Left forelimb (tissue), 1 donor: ENCODE measurements at places on chromosomes 1 and 21.

DNA sequence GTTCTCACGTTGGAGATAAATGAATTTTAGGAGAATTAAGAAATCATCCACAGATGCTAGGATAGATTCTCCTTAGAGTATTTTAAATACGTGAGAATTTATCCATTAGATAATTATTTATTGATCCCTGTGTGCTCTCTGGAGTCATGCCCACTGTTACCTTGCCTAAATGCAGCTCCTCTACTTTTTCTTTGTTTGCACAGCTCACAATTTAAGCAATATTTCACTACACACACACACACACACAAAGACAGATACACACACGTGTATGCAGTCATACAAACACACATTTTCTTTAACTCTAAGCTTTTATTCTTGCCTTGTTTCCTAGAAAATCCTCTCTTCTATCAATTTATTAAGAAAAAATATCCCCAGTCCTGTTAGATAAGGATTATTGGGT is 51.7 kb downstream of the GPR88 start:
- no peak for DNase-seq

DNA sequence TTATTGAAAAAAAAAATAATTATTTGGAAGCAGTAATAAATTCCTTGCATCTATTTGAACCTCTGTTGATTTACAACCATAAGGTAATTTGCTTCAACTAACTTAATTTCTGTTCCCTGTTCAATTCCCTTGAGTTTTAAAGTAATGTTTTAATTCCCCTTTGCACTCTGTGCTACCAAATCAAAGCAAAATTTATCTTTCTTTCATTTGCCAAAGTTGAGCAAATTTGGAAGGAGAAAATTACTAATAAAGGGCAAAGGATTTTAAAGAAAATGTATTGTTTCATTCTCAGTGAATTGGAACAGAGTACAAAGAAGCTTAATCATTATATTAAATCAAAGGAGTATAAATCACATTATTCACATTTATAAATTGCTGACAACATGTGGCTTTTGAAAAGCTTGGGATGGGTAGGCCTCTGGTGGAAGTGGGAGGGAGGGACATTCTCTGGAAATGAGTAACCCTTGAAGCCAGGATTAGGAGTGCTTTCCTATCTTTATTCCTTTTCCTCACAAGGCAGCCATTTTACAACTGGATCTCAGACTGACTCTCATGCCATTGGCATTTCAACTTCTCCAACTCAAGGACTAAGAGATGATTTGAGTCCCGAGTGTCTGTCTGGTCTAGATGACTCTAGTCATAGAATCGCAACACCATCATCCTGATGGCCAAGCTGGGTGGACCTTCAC is 331.6 kb upstream of the DUSP10 start:
- no peak for DNase-seq

GRCh38 chr1:76257823-76258222 is 183.3 kb downstream of the ST6GALNAC3 start:
- no peak for DNase-seq

- no peak for DNase-seq
These were observed 26.6 kb upstream of the HPDL start for GRCh38 chr1:45299981-45300668.

DNA sequence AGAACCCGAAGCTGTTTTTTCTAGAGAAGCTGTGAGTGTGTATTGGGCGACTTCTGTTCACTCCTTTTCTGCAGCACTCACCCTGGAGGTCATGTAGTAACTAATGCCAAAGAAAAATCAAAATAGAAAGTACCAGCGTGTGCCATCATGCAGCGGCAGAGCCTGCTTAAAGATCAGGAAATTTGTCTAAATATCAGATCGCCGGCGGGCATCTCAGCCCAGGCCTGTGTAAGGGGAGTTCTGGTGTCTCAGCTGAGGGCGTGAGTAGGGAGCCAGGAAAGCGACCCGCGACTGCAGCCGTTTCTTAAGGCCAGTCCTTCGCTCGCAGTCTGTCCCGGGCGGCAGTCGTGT is 768 bp downstream of the EDARADD start:
- DNase-seq, result no peak

DNA sequence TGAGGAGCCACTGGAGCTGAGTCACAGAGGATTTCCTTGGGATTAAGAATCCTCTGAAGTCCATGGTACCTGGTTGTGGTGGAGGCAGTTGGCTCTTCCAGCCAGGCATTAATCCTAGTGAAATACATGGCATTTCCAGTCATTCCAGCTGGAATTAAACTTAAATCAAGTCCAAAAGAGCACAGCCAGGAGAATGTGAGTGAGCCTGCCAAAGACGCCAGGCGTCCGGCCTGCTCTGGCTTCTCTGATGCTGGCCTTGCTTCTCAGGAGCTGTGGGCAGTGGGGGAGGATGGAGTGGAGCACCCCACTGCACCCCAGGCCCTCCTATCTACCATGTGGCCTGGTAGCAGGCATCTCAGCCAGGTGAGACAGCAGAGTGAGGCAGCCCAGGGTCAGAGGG is 23.4 kb upstream of the TENT5C start:
- no peak for DNase-seq

DNA sequence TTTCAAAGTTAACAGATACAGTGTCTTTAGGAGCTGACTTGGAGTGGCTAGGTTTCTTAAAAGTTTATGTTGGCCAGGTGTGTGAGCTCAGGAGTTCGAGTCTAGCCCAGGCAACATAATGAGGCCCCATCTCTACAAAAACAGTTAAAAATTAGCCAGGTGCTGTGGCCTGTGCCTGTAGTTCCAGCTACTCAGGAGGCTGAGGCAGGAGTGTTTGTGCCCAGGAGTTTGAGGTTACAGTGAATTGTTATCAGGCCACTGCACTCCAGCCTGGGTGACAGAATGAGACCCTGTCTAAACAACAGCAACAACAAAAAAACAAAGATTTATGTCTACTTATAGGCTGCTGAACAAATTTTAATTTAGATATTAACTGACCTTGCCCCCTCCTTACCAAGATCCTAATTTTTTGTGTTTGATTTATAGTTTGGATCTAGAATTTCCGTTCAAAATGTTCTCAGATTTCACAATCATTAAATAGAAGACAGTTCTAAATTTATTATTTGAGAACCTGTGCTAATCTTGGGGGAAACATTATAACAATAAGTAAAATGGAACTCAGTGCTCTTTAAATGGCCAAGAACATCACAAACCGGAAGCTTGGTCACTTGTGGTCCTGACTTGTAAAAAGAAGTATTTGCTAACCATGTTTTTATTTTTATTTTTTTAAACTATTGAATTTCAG is 67.8 kb downstream of the POU2F1 start:
- DNase-seq, result no peak

GRCh38 chr21:33384841-33385331 is 18.3 kb upstream of the IFNGR2 start:
- DNase-seq, result no peak

DNA sequence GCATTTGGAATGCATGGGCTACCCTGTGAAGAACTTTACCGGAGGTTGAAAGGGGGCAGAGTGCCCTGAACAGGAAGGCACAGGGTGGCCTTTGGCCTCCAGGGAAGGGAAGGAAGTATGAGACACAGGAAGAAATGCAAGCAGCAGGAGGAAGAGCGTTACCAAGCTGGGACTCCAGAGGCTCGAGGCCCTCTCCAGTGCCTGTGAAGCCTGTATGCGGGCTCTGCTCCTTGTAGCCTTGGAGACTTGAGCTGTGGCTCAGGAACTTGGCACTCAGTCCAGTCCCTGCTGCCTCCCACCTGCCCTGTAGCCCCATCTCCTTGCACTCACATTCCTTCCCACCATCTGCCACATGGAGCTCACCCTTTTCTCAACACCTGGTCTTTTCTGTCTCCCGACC is 33.5 kb upstream of the RNF19B start:
- DNase-seq, result no peak

GRCh38 chr1:208907790-208908189 is 663.6 kb upstream of the PLXNA2 start:
- DNase-seq, result no peak

- no peak for DNase-seq
These were observed 2.1 kb downstream of the CNTN2 start for GRCh38 chr1:205045146-205045545.

GRCh38 chr1:228146417-228147150 is 3.1 kb upstream of the GJC2 start:
- peak; percentile 59 for DNase-seq

- DNase-seq, result no peak
These were observed 177.6 kb downstream of the GABPA start for GRCh38 chr21:25912402-25912746.

DNA sequence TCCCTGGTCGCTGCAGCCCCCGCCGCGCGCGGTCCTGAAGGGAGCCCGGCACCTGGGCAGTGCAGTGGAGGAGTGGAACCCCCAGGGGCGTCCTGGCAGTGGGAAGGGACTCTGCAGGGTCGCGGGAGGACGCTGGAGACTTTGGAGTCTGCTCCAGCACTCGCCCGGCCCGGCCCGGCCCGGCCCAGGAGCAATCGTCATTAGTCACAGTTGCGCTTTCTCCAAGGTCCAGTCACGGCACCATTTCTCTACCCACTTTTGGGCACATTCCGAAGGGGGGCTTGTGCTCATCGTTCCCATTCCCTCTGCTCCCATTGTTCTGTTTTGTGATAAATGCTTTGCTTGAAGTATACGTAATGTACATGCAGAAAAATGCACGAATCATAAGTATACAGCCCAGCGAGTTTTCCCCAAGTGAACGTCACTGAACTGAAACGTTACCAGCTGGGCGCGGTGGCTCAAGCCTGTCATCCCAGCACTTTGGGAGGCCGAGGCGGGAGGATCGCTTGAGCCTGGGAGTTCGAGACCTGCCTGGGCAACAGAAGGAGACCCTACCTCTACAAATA is 999 bp downstream of the THAP3 start:
- no peak for DNase-seq

GRCh38 chr1:201537028-201537427 is 1.9 kb upstream of the NAV1 start:
- DNase-seq, result no peak

GRCh38 chr1:184299796-184300195 is 87.0 kb upstream of the C1orf21 start:
- DNase-seq, result no peak

DNA sequence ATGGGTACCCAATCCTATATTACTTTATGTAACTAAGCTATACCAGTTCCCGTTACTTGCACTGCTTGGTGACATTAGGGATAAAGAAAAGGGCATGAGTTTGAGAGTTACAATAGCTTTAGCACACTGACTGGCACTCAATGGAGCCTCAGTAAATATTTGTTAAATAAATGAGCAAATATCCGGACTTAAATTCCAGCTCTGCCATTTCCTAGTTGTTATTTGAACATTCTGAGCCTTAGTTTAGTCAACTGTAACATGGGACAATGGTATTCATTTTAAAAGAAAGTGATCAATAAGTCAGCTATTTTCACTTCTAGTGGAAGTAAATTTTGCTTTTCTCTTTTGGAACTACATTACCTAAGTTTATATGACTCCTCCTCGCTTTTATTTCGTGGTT is 198.7 kb downstream of the ZC3H11B start:
- no peak for DNase-seq

DNA sequence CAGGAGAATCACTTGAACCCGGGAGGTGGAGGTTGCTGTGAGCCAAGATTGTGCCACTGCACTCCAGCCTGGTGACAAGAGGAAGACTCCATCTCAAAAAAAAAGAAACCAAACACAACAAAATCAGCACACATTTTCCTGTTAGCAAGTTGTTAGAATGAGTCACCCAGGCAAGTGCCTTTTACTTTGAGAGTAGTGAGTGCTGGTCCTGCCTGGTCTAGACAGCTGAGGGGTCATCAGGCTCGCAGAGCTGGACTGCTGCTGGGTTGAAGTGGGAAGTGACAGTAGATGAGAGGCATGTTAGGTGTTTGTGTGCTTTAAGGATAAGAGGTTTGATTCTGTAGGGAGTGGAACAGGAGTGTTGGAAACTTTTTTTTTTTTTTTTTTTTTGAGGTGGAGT is 31.9 kb downstream of the GNPAT start:
- DNase-seq, result no peak

DNA sequence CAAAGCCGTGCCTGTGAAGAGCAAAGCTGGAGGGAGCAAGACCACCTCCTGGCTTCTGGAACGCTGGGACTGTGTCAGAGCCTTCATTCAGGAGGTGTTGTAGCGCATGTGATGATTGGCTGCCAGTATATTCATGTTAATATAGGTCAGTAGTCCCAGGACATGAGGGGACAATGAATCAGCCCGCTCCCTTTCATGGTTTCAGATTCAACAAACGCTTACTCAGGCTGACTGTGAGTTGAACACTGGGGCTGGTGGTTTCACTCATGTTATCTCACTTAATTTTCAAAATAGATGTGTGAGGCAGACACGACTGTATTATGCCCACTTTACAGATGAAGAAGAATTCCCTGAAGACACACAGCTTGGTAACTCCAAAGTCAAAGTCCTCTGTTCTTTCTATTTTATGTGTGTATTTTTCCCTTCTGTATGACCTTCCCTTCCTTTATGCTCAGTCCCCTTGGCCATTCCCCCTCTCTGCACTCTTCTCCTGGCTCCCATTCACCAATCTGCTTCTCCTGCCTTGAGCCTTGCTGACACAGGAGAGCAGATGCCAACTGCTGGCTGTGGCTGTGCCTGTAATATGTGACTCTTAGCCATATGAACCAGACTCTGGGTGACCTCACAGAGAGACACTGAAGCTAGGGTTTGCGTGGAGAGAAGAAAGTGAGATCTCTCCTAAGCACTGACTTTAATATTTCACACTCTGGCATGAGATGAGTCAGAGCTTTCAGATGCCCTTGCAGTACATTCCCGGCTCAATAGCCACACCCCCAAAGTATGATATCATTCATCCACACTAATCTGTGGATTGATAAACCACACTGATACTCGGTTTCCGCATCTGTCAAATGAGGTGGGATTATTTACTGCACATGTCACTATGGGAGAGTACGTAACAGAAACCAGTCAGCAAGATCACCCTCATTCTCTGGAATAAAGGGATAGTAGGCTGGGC is 31.4 kb upstream of the KIRREL1 start:
- DNase-seq, result no peak

DNA sequence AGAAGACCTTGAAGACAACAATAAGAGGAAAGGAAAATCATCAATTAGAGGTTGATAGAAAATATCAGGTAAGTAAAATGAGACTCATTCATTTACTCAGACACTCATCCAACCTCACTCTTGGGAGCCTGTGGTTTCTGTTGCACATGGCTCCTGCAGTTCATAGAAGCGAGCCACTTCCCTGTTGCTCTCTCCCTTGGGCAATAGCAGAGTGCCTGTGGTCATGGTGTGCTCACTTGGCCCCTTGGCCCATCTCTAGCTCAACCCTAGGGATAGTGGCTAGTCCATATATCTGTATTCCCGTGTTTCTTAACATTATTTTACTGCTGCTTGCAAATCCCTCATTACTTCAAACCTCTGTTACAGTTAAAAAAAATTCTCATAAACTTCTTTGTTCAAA is 368.6 kb downstream of the PTPRC start:
- no peak for DNase-seq

GRCh38 chr1:150176593-150176992 is 26.9 kb downstream of the PLEKHO1 start:
- DNase-seq, result no peak

GRCh38 chr21:45177039-45177438 is 102.7 kb downstream of the ADARB1 start:
- DNase-seq, result no peak

GRCh38 chr1:41726899-41727748 is 191.6 kb downstream of the HIVEP3 start:
- no peak for DNase-seq

- DNase-seq, result no peak
These were observed 71.4 kb upstream of the PAPPA2 start for GRCh38 chr1:176391621-176392020.
